Myocyte (in vitro differentiated cells): ENCODE measurements at places on chromosomes 4 and X.

DNA sequence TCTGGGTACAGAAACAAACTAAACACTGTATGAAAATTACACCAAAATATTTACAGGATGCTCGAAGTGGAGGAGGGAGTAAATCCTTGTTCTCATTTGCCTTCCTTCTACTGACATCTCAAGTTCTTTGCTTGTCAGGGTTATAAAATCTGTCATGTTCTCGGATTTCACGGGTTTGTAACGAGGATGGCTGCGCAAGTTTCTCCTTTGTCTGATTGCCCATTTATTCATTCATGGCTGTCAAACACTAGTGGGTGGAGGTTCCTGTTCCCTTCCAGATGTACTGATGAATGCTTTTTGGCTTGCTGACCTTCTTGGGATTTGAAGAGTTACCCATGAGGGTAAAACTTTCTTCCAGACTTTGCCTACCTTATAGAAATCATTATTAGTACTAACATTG lies 206.9 kb downstream of the SPCS3 start:
- DNase-seq = no peak

- no peak for DNase-seq
Measured at GRCh38 chrX:131301155-131301554, 12.0 kb upstream of the IGSF1 start.

GRCh38 chrX:13194291-13195103 lies 125.4 kb downstream of the ATXN3L start:
- no peak for DNase-seq

DNA sequence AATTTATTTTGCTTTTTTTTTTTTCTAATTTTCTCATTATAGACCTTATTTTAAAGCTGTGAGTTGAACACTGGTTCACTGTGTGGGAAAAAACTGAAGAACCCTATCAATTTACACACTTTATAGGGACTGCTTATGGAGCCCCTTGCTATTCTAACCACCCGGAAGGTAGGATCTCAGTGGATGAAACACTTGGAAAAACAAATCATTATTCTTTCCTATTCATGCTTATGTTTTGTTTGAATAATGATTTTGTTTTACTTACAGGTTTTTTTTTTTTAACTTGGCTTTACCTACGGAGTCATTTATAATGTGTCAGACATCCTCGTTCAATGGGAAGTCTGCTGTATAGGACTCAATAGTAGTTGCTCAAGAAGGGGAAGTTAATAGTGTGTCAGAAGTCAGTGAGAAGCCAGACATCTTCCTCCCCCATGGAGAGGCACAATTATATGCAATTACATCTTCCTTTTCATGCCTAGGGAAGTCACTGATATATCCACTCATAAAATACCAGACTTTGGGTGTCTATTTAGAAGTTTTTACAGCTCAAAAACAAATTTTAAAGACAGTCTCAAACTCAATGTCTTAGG lies 113.2 kb downstream of the ARSF start:
- no peak for DNase-seq

GRCh38 chrX:2829469-2830246 lies 928 bp downstream of the GYG2 start:
- DNase-seq = no peak

- DNase-seq = no peak
Measured at GRCh38 chr4:86965019-86965976, 30.5 kb downstream of the AFF1 start.

- peak; percentile 59 for DNase-seq
Measured at GRCh38 chr4:41709844-41710481, 38.6 kb downstream of the PHOX2B start.
